ENCODE measurements at places on chromosomes 4 and X. TPM values are rescaled to one million over a fixed set of nuclear protein-coding genes. Genes with fewer than 3 reads are reported as not detected.

- H3K4me3 ChIP-seq, result no peak overlapping the region
- H3K4me1 ChIP-seq, result peaks cover 5% of the 10 kb centered on the region
- H3K27ac ChIP-seq, result peak overlapping the region; percentile 47
Observed at GRCh38 chrX:110086916-110087484, 84.1 kb downstream of the TMEM164 start.

DNA sequence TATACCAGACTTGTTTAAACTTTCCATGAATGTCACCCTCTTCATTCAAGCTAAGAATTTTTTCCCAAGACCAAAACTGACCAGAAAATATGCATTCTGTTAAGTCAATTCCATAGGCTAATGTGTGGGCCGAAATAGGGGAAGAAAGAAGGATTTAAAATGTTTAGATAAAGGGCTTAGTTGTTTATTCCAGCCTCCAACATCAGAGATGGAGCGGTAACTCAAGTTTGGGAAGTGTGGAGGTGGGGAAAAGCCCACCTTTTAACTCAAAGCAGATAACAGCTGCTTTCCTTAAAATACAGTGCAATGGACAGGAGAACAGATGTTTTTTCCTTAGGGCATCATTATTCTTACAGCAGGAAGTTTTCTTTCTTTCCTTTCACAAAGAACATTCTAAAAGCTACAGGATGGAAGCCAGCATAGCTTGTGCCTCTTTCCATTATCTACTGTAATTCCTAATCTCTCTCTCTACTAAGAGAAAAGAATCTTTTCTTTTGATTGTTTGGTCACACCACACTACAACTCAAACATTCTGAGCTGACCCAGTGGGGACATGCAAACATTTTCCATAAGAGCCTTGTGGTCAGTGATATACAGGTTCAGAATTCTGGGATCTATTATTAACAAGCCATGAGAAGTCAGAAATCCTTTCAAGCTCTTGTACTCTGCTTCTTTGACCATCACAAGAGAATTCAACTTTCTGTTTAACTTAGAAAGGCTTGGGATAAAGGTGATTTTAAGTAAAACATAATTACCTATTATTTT is 101.6 kb downstream of the PDE5A start:
- H3K27ac ChIP-seq, result peak overlapping the region; percentile 18
- no peak for DNase-seq
- H3K36me3 ChIP-seq, result peaks cover 9% of the 10 kb centered on the region

Gene CABS1
- total RNA-seq, result not detected

Gene POLN
- total RNA-seq, result 2.7 TPM

- H3K4me1 ChIP-seq, result peaks cover 5% of the 10 kb centered on the region
- H3K4me3 ChIP-seq, result peak within 1 kb of the TSS; percentile 69
- H3K36me3 ChIP-seq, result no peaks in the 10 kb centered on the region
- H3K27me3 ChIP-seq, result no peaks in the 10 kb centered on the region
- DNase-seq, result peak; percentile 84
Observed at GRCh38 chrX:18983666-18984380, at the start of gene PHKA2. TSS of gene PHKA2 (minus strand) at chrX:18984114. CDS start at chrX:18983932, 182 bp downstream.

Gene RUFY3
- total RNA-seq, result 98.2 TPM

Gene GLA
- total RNA-seq, result 46.3 TPM

Gene FAM149A
- 16.4 TPM for total RNA-seq

Gene FGF16
- total RNA-seq, result not detected

Measured in upper lobe of right lung (tissue), 1 donor.